M059J (cell line): ENCODE measurements at places on chromosomes 7 and 10. TPM values are rescaled to one million over a fixed set of nuclear protein-coding genes. Genes with fewer than 3 reads are reported as not detected.
A peak's percentile ranks its signal among the peaks of the same experiment; 100 is the strongest.

CYP26C1 gene
- not detected in 2 replicates for total RNA-seq

CCL24 gene
- not detected in 2 replicates for total RNA-seq

OR2A25 gene
- not detected in 2 replicates for total RNA-seq

MSS51 gene
- total RNA-seq, result 0.10 TPM in 1 of 2 replicates, not detected in the other

C10orf105 gene
- total RNA-seq, result not detected in 2 replicates

CLEC2L gene
- total RNA-seq, result not detected in 2 replicates

OGDHL gene
- 2.0 and 3.0 TPM in 2 replicates for total RNA-seq

SLC18A3 gene
- not detected in 2 replicates for total RNA-seq

SLC29A3 gene
- 1.2 and 2.7 TPM in 2 replicates for total RNA-seq

GRCh38 chr7:6505685-6506559, 45.3 kb downstream of the GRID2IP start:
- DNase-seq, result peak; percentile 48

- no peak for DNase-seq
Observed at GRCh38 chr10:68879628-68880027, 21.5 kb upstream of the DDX50 start.

DNA sequence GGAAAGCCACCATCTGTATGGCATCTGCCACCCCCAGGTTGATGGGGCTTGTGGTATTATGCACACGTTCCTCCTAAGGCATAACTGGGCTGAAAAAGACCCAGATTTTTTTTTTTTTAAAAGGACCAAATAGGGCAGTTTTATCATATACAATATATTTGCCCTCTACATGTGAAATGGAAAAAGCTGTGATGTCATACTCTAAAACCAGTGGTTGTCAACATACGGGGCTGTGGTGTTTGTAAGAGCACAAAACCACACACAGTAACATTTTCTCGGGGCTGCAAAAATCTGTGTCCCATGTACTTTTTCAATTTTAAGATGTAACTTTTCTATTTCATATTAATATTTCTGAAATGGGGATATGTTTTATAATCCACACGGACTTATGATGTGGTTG, 34.9 kb downstream of the FAM171A1 start:
- no peak for DNase-seq

GRCh38 chr7:16078076-16078952, 343.0 kb downstream of the CRPPA start:
- peak; percentile 69 for DNase-seq

DNA sequence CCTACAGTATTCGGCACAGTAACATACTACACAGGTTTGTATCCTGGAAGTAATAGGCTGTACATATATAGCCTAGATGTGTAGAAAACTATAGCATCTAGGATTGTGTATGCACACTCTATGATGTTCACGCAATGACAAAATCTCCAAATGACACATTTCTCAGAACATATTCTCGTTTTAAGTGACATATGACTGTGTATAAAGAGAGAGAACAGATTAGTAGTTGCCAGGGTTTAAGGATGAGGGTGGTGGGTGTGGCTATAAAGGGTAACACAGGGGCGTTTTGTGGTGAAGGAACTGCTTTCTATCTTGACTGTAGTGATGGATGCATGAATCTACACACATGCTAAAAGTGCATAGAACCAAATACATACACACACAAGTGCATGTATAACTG, 101.2 kb downstream of the ARL4A start:
- no peak for DNase-seq

DNA sequence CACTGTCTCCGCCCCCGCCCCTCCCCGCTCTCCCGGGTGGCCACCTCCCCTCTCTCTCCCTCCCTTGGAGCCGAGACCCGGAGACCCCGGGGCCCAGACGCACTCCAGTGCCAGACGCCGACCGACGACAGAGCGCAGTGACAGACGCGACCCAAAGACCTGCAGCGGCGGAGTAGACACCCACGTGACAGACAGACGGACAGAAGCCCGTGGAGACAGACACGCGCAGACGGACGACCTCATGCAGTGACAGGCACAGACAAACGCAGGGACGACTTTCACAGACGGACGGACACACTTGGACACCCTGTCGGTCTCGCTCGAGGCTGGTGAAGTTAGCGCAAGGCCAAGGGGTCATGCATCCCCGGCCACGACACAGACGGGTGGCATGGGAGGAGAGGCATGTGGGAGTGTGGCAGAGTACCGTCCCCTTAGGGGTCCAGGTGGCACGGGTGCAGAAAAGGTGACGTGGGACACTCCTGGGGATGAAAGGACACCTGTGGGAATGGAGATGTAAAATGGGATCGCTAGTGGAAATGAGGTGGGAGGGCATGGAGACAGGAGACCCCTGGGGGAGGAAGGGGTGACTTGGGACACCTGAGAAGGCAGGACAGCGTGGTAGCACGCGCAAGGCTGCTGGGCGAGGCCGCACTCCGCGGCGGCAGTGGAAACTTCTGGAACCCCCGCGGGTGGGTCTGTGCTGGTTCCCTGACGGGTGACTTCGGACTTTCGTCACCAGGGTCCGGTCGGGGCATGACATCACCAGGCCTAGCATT, 456 bp upstream of the ACHE start:
- DNase-seq, result no peak

GRCh38 chr7:72785166-72785955, 42.6 kb downstream of the TYW1B start:
- DNase-seq, result peak; percentile 55

- DNase-seq, result peak; percentile 50
Observed at GRCh38 chr7:139598642-139599041, 75.2 kb downstream of the CLEC2L start.

DNA sequence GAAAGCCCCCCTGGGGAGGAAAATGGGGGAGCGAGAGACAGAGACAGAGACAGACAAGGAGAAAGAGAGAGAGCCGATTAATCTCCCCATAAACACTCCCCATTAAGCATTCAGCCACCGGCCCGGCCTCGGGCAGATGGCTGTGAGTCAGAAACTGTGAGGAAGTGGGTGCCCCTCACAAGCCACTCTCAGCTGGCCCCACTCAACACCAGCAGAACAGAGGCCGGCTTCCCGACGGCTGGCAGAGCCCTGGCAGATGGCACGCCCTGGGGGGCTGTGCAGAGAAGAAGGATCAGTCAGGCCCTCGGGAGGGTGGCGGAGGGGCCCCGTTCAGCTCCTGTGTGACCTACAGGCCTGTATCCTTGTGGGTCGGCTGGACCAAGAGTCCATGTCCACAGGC, 41.2 kb downstream of the CAMK2B start:
- peak; percentile 35 for DNase-seq

DNA sequence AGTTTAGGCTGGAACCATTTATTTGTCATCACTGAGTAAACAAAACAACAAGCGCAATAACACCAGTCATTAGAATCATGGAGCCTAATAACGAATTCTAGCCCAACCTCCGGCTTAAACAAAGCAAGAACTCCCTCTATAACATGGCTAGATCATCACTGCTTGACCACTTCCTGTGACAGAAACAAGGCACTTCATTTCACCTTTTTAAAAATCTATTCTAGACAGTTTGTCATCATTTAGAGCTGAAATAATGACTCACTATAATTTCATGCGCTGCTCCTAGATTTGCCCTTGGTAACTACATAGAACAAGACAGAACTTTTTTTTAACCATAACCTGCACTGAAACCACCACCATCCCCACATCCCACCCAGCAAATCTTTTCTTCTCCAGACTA, 81.3 kb downstream of the OSBPL3 start:
- peak; percentile 88 for DNase-seq

- no peak for DNase-seq
Observed at GRCh38 chr7:135258585-135258984, 24.9 kb downstream of the STRA8 start.

DNA sequence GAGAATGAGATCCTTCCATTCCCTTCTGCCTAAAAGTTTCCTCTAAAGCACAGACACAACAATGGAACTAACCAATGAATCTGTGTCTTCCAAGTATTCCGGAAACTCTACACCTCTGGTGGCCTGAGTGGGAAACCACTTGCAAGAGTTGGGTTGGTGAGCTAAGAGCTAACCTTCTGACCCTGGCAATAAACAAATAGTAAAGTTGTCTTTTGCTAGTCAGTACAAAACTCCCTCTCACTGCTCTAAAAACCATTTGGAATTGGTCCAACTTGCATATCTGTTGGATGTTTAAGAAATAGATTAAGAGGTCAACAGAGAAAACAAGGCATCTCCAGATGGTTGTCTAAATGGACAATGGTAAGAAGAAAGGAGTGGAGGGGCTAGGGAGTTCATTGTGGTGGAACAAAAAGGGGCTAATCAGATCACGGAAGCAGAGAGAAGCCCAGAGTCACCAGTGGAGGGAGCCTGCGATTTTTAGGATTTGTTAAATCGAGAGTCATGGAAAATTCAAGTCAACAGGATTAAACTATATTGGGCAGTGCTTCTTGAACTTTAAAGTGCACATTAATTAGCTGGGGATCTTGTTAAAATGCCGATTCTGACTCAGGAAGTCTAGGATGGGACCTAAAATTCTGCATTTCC, 192.3 kb downstream of the EVX1 start:
- DNase-seq, result peak; percentile 74

DNA sequence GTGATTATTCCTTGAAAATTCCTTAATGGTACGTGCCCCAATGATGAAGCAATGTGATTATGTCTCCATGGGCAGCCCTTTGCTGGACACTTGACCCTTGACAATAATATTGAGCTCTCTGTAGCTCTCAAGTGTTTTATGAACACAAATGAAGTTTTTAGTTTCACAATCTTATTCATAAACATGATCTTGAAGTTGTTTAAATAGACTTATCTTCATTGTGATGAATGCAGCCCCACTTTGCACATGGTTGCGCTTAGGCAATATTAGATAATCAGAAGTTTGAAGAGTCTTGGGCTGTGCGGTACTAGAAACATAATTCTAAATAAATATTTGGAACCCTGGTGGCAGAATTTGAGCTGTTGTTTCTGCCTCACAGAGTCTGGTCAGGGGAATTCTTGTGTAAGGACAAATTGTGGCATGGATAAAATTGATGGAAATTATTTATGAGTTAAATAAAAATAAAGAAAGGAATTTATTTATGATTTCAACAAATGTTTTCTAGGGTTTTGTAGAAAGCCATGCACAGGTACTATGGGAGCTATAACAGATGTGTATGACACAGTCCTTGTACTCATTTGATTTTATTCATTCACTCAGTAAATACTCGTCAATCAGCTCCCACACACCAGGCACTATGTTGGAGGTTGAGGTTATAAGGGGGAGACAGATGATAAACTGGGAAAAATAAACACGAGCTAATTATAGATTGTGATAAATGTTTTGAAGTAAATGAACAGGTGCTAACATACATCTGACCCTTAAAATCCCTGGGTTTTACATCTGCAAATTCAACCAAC, 217.9 kb downstream of the GALNT17 start:
- no peak for DNase-seq
